ENCODE measurements at places on chromosomes 11 and 22.
A peak's percentile ranks its signal among the peaks of the same experiment; 100 is the strongest.

GRCh38 chr11:2758751-2759150 is 59.0 kb upstream of the KCNQ1OT1 start:
- no peak for DNase-seq

GRCh38 chr22:36951746-36952145 is 38.3 kb downstream of the CSF2RB start:
- DNase-seq: no peak

- no peak for DNase-seq
Measured at GRCh38 chr22:50146439-50147238, 23.9 kb upstream of the PANX2 start.

DNA sequence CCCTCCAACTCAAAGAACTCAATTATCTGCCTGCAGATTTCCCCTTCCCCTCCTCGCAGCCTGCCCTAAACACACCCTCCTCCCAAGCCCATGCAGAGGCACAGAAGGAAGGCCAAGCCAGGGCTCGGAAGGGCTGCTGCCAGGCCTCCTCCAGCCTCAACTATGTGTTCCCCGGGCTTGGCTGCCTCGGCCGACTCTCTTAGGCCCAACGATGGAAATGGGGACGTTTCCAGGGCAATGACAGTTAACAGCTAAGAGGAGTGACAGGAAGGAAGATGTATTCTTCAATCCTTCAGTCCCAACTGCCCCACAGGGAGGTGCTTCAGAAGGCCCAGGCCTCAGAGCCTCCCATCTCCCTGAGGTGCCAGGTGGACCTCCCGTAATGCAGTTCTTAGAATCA is 104.0 kb upstream of the AKIP1 start:
- no peak for DNase-seq

- DNase-seq: no peak
Measured at GRCh38 chr11:60854140-60854846, 1.5 kb downstream of the PTGDR2 start.

- no peak for DNase-seq
Measured at GRCh38 chr11:71325418-71326327, 73.3 kb upstream of the SHANK2 start.

GRCh38 chr22:17792299-17792698 is 18.0 kb upstream of the BID start:
- DNase-seq: no peak

DNA sequence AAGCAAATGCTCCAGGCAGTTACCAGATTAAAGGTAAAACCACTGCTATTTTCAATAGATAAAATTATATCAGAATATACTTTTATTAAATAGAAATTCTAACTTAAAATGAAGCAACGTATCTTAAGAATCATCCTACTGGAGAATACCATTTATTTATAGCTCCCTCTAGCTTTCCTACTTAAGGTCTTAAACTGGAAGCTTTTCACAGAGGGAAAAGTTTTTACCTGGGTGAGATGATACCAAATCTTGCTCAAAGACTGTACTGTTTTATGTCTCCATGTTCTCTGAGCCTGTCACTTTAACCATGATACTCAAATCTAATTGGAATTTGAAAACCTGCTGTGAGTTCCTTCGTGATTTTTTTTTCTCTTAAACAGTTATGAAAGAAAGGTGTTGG is 291.8 kb downstream of the AASDHPPT start:
- no peak for DNase-seq

- DNase-seq: peak; percentile 92
Measured at GRCh38 chr22:36409911-36410756, 22.4 kb upstream of the MYH9 start.

GRCh38 chr11:4466131-4466870 is 16.1 kb upstream of the OR52K1 start:
- no peak for DNase-seq

DNA sequence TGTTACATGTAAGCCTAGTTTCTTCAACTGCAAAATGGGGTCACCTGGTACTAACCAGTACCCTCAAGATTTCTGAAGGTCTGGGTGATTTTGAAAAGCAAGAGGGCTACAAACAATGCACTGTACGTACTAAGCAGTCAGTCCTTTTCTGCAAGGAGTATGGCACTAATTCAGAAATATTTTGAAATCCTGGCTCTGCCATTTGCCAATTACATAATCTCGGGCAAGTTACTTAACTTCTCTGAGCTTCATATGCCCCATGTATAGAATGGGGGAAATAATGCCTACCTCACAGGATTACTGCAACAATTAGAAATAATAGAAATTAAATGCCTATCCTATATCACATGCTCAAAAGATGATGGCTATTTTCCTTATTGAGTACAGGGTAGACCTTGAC is 60.7 kb upstream of the CCDC89 start:
- DNase-seq: no peak

DNA sequence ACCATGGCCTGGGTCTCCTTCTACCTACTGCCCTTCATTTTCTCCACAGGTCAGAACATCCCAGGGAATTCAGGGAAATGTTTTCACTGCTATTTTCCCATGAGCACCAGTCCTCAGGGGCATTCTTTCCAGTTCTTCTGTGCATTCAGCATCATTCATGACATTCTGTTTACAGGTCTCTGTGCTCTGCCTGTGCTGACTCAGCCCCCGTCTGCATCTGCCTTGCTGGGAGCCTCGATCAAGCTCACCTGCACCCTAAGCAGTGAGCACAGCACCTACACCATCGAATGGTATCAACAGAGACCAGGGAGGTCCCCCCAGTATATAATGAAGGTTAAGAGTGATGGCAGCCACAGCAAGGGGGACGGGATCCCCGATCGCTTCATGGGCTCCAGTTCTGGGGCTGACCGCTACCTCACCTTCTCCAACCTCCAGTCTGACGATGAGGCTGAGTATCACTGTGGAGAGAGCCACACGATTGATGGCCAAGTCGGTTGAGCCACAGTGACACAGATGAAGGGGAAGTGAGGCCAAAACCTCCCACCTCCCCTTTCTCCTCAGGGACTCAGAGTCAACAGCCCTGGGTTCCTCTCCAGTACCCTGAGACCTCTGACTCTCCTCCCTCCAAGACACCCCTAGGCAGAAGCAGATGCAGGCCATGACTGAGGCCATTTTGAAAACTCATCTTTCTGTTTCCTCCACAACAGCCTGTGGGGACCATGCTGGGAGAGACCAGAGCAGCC is 15.9 kb upstream of the IGLL5 start:
- no peak for DNase-seq

DNA sequence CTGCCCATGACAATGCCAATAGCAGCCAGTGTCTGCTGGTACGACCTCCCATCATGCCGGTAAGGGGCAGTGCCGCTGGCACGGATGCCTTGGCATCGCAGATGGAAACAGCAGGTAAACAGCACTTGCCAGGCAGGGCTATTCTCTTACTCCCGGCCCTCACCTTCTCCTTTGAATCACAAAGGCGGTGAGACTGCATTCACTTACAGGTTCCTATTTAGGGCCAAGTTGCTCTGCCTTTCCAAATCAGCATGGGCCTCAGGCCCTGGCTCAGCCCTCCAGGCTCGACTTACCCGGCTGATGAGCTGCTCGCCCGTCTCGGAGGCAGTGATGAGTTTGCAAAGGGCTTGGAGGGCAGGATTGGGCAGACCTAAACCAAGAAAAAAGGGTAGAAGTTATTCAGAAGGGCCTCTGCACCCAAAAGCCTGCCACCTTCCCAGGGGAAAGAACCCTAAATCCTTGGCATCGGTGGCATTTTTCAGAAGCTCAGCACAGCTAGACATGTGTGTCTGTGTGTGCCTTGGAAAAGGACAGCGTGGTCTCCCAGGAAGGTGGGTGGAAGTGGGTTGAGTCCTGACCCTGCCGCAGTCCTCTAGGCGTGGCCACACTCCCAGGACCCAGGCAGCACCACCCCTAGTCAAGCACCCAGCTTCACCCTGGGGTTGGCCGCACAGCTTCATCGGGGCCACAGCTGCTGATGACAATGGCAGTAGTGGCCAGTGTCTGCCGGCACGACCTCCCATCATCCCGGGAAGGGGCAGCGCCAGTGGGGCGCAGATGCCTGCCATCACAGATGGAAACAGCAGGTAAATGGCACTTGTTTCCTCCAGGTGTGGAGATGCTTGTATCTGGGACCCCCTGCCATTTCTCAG is 73.5 kb upstream of the PITPNB start:
- no peak for DNase-seq

- no peak for DNase-seq
Measured at GRCh38 chr22:32823024-32823730, 21.7 kb downstream of the TIMP3 start.

GRCh38 chr22:37454857-37455686 is 27.8 kb upstream of the ELFN2 start:
- peak; percentile 56 for DNase-seq

All from epithelial cell of prostate (primary cell).